ENCODE measurements at places on chromosomes 2 and 18.

DNA sequence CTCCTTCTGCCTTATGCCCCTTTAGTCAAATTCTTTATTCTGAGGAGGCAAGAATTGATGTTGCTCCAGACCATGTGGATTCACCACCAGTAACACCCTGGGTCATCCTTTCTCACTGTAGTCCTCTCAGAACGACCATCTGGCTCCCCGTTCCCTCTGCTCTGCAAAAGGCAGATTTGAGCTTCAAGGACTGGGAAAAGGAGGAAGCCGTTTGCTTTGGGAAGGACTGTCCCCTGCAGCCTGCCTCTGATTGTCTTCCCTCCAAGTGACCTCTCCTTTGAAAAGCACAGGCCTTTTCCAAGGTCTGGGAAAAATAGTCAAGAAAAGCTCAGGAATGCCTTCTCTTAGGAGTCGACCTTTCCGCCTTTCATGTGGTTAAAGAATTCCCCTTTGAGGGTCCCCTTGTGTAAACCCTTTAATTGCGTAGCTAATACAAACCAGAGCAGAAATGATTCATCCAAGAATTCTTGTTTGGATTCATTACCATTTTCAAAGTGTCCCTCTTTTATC lies 130.1 kb upstream of the COPS8 start:
- no peak for DNase-seq

DNA sequence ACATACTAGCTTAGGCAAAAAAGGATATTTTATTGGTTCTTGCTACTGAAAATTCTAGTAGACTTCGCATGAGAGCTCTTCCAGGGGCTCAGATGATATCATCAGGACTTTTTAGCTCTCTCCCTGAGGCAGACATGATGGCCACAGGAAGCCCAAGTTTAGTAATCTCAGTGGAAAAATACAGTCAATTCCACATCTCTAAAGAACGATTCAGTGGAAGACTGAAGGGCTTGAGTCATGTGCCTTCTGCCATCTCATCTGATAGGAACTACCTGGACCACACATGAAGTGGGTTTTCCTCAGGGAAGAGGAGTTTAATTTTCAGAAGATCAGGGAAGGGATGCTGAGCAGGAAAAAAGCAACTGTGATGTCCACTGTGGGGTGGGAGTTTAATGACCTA lies 117.3 kb downstream of the TTC27 start:
- DNase-seq = peak; percentile 26

- no peak for DNase-seq
Observed at GRCh38 chr18:34880403-34880802, 160.8 kb upstream of the MAPRE2 start.

DNA sequence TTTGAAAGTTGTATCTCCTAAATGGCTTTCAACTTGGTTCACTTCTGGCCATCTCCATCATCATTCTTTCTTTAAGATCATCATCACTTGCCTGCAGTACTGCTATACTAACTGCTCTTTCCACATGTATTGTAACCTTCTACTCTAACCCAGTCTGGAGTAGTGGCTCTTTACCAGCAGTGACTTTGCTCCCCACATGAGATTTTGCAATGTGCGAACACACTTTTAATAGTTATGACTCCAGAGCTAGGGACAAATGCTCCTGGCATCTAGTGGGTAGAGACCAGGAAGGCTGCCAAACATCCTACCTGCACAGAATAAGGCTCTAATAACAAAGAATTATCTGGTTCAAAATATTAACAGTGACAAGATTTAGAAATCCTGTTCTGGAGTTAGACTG lies 243.8 kb downstream of the XIRP2 start:
- no peak for DNase-seq

GRCh38 chr2:157751462-157752058 lies 122.9 kb upstream of the ACVR1C start:
- no peak for DNase-seq

- DNase-seq = no peak
Observed at GRCh38 chr2:42961961-42962360, 169.6 kb upstream of the HAAO start.

- DNase-seq = no peak
Observed at GRCh38 chr18:274313-274712, 6.5 kb upstream of the THOC1 start.

GRCh38 chr2:117470311-117471095 lies 344.0 kb upstream of the DDX18 start:
- peak; percentile 45 for DNase-seq

DNA sequence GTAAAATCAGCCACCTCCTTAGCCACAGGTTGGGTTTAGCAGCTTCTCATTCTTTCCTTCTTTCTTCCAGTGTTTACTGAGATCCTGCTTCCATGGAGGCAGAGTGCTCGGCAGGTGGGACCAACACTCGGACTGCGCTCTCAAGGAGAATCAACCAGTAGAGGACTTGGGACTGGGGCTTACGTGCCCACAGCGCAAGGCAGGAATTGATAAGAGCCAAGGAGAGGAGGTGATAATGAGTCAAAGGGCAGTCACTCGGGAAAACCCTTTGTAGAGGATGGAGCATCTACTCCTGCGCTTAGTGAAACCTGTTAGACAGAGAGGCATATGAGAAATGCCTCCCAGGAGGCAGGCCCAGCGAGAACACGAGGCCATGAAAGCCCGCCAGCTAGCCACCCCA lies 2.9 kb upstream of the MRO start:
- DNase-seq = no peak

All from urothelium cell line (cell line).